ENCODE measurements at places on chromosomes 1 and 21.

GRCh38 chr1:187270256-187270655 is 441.5 kb downstream of the PLA2G4A start:
- DNase-seq = no peak

DNA sequence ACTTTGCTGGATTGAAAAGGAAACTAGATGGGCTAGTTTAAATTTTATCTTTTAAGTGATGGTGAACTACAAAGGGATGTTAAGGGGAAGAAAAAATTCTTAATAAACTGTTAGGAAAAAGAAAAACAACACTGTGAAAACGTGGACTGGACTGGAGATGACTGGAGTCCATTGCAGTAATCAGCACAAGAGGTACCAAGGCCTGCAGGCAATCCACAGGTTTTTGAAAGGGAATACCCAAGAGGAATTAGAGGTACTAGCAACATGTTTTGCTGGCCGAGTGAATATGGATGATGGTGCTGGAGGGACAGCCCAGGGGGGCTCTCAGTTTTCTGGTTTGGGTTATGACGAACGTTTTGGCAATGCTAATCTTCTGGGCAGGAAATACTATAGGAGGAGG is 39.0 kb upstream of the SLC30A10 start:
- no peak for DNase-seq

GRCh38 chr21:45050797-45051489 is 23.4 kb upstream of the ADARB1 start:
- no peak for DNase-seq

DNA sequence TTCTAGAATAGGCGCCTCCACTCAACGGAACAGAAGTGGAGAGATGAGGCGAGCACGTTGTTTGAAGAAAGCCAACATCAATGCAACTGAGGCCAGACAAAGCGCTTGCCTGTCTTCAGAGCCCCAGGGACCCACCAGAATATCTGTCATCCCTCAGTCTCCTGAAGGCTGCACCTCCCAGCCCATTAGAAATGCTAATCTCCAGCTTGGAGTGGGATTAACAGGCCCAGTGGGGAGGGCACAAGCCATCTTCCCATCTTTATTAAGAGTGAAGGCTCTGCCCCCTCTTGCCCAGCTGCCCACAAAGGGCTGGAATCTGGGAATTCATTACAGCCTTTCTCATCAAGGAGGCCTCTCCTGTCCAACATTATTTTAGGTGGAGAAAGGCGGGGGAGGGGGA is 16.8 kb upstream of the CNTN2 start:
- DNase-seq = no peak

- DNase-seq = no peak
Observed at GRCh38 chr1:221644663-221645258, 97.1 kb downstream of the DUSP10 start.

GRCh38 chr1:21653744-21654100 is 15.4 kb downstream of the RAP1GAP start:
- no peak for DNase-seq

DNA sequence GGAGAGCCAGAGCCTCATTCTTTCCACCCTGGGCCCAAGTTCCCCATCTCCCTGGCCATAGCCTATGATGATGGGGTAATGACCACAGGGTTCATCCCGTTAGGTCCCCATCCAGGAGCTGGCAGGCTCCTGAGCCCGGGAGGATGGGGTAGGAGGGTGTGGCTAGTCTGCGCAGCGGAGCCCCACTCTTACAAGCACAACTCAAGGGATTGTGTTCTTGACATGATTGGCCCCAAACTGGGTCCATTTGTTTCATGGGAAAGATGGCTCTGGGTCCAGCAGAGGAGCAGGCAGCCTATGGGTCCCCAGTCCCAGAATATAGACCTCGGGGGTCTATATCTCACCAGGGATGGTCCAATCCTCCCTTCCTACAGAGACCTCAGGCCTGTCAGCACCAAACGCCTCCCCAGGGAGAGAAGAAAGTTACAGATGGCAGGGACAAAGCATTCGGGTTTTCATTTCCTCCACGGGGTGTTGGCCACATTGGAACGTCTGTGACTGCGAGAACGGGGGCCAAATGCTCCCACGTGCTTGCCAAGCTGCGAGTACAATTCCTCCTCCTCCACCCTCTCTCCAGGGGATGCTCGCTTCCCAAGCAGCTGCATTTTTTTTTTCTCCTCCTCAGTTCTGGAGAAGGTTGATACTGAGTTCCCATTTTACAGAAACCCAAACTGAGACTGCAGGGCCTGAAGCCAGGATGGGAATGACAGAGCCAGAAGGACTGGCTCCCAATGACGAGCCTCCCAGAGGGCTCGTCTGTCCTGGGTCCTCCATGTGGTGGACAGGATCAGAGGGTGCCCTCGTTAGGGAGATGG is 71.0 kb downstream of the DHRS3 start:
- no peak for DNase-seq

GRCh38 chr1:6961905-6962477 is 176.7 kb downstream of the CAMTA1 start:
- DNase-seq = no peak

DNA sequence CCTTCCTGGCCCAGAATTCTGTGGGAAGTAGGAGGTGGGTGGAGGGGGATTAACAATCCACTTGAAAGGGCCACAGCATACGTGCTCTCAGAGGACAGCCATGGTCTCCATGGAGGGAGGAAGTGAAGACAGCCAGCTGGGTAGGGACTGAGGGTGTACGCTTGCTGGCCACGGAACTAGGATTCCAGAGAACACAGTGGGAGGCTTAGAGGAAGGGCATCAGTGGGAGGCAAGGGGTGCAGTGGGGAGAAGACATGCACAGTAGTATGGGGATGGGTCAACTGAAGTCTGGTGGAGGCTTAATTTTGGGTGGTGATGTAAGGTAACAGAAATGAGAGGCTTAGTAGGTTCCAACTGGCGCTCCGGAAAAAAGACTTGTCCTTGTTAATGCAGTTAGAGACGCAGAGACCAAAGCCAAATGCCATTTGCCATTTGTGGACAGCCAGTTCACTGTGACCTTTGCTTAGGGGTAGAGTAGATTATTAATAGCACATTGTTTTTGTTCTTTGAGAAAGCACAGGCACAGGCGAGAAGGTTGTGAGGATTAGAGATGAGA is 103.0 kb downstream of the ZSCAN20 start:
- no peak for DNase-seq

- DNase-seq = no peak
Observed at GRCh38 chr1:35726450-35727433, 8.1 kb upstream of the C1orf216 start.

GRCh38 chr1:38558055-38558454 is 301.5 kb downstream of the RRAGC start:
- DNase-seq = no peak

DNA sequence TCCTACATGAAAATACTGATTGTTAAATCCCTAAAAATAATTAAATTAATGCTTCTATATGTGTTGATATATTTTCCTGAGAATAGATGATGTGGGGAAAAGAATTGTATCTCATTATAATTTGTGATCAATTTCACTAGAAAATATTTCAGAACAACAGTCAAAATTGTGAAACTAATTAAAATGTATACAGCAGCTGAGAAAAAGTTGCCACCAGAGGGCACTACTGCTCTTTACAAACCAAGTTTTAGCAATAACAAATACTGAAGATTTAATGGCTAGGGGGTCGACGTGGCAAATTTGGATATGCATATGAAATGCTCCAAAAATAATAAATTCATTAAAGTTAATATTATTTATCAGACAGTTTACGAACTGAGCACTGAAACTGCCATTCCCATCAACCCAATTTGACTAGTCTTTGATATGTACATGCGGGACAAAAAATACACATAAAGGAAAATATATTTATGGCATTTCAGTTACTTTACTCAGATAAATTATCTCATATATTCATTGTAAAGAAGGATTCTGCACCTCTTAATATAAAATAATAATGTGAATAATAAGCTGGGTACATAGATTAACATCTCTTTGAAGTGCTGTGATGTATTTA is 96.3 kb upstream of the TMPRSS15 start:
- no peak for DNase-seq

- peak; percentile 84 for DNase-seq
Observed at GRCh38 chr1:116667575-116668105, at the start of gene IGSF3. Gene IGSF3, minus strand, starts transcription at chr1:116667733. Its CDS starts 1,407 bp downstream, at chr1:116666326.

Data from spleen (tissue), 13 donors.